HFF-Myc (cell line): ENCODE measurements at places on chromosomes 5 and 9.

GRCh38 chr5:1304033-1304432 is 9.2 kb upstream of the TERT start:
- DNase-seq, result no peak

DNA sequence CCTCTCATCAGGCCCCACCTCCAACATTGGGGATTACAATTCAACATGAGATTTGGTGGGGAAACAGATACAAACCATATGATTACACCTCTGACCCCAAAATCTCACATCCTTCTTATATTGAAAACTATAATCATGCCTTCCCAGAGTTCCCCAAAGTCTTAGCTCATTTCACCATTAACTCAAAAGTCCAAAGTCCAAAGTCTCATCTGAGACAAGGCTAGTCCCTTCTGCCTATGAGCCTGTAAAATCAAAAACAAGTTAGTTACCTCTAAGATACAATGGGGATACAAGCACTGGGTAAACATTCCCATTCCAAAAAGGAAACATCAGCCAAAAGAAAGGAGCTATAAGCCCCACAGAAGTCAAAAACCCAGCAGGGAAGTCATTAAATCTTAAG is 26.8 kb upstream of the ARSB start:
- no peak for DNase-seq

DNA sequence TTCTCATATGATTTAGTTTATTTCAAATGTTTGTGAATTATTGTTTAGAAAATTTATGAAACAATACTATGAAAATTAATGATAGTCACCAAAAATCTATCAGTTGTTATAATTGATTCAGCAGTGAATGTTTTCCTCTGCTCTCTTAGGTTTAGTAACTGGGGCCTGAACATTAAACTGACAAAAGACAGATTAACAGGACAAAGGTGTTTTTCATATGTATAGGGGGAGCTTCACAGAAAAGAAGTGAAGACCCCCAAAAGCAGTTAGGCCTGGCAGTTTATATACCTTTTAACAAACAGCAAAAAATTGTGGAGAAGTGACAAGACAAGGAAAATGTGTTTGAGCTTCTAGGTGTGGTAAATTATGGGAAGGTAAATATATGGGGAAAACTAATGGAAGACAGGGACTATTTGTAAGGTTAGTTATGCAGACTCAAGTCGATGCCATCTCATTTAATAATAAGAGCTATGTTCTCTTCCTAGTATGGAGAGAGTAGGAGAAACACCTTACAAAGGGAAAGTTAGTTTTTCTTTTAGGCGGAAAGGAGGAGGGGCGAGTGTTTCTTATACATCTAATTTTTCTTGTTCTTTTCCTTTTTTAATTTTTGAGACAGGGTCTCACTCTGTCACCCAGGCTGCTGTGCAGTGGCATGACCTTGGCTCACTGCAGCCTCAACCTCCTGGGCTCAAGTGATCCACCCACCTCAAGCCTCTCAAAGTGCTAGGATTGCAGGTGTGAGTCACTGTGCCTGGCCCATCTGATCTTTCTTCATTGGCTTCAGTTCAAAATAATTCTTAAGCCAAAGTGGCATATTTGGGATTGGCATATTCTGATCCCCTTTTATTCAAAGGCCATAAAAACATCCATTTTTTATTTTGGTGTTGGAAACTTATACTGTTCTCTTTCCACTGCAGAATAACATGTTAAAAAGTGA is 77.8 kb downstream of the C9orf153 start:
- DNase-seq, result no peak

DNA sequence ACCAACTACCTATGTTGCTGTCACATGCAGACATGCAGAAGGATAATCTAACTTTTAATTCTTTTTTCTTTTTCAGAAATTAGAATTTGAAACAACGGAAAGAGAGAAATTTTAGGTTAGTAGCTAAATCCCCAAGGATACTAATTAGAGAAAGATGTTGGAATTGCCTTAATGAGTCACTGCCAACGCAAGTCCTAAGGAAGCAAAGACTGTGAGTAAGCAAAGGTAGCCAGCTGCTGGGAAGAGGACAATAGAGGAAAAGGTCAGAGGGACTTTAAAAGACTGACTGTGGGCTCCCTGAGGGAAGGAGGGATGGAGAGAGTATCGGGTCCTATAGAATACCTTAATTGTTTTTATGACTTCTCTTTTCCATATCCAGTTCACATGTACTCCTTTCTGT is 461.9 kb upstream of the PAPPA start:
- peak; percentile 72 for DNase-seq
